ENCODE measurements at places on chromosomes 4 and X.

DNA sequence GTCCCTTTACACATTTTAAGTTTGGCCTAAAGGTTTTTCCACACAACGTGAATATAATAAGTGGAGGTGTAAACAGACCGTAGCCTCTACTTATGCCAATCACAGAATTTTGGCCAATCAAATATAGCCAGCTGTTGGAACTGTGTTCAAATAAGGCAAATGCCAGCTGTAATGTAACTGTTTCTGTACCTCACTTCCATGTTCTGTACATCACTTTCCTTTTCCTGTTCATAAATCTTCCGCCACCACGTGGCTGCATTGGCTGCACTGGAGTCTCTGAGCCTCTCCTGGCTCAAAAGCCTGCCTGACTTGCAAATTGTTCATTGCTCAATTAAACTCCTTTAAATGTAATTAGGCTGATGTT is 105.1 kb upstream of the SMIM31 start:
- no peak for DNase-seq

- DNase-seq: no peak
Observed at GRCh38 chr4:172404676-172405075, 591.5 kb downstream of the GALNTL6 start.

GRCh38 chr4:100302061-100303026 is 112.1 kb upstream of the DDIT4L start:
- no peak for DNase-seq

GRCh38 chrX:110450050-110450449 is 91.4 kb downstream of the RTL9 start:
- peak; percentile 62 for DNase-seq

GRCh38 chrX:16739574-16739973 is 20.2 kb downstream of the SYAP1 start:
- no peak for DNase-seq

DNA sequence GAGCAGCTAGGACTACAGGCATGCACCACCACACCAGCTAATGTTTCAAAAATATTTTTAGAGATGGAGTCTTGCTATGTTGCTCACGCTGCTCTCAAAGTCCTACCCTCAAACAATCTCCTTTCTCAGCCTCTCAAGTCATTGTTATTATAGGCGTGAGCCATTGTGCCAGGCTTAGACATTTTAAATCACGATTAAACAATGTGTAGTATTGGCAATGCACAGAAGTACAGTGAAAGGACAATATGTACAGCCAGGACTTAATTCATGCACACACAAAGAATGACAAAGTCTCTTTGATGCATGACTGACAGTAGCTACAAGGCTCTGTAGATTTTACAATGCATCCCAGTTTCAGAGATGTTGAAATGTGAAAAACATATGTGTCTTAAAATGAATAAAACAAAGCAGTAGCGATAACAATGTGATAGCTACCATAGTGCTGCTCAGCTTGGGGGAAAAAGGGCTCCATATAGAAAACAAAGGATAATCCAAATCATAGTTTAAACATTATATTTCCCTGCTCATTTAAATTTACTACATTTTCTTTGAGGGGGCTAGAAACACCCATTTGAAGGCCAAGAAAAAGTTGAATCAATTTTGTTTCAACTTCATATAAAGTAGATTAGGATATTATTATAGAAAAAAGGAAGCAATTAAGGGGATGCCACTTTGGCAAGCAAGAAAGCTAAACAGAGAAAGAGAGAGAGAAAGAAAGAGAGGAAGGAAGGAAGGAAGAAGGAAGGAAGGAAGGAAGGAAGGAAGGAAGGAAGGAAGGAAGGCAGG is 272.4 kb upstream of the SMIM31 start:
- no peak for DNase-seq

DNA sequence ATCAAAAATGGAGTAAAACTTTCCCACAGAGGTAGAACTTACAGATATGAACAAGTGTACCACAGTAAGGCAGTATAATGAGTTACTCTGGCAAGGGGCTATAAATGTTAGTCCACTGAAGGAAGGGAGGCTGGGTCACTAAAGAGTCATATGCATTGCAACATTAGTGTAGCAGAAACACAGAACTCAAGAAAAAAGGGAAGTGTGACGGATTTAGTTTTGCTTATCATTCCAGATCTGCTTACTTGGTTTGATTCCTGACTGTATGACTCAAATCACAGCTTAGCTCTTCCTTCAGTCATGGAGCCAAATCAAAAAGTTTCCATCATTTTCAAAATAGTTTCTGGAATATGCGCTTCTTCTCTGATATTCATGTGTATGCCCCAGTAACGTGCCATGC is 148.7 kb downstream of the FSTL5 start:
- no peak for DNase-seq

- no peak for DNase-seq
Observed at GRCh38 chrX:41472231-41472815, 25.2 kb downstream of the NYX start.

GRCh38 chr4:40840255-40840984 is 90.7 kb downstream of the NSUN7 start:
- no peak for DNase-seq

All from NCI-H2107 (cell line).